CD4-positive, alpha-beta T cell treated with Interleukin-15 for 4 hours (primary cell): ENCODE measurements at places on chromosomes 1 and 21.

- no peak for DNase-seq
Observed at GRCh38 chr1:163084330-163084729, 15.2 kb downstream of the RGS4 start.

DNA sequence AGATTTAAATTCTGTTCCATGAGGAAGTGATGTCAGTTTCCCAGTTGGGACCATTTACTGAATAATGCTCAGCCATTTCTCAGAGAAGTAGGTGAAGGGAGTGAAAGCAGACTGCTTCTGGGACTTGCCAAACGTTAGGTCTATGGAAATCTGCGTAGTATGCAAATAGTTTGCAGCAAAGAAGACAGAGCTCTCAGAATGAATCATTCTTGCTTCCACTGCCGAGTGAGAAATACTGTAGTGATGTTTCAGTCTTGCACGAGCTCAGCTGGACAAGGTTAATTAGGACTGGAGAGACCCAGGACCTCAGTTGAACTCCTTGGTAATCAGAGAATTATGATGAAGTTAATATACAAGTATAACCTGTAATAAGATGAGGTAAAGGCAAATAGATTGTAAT lies 317.7 kb upstream of the DAB1 start:
- DNase-seq: no peak

GRCh38 chr1:28056129-28056925 lies 32.1 kb downstream of the EYA3 start:
- peak; percentile 59 for DNase-seq

GRCh38 chr1:152169366-152170025 lies 10.5 kb upstream of the RPTN start:
- DNase-seq: no peak

GRCh38 chr1:15943992-15944307 lies 32.0 kb downstream of the ZBTB17 start:
- DNase-seq: no peak
